ENCODE measurements at places on chromosomes 5 and 9.

GRCh38 chr5:151574444-151574996 lies 16.6 kb downstream of the FAT2 start:
- no peak for DNase-seq

DNA sequence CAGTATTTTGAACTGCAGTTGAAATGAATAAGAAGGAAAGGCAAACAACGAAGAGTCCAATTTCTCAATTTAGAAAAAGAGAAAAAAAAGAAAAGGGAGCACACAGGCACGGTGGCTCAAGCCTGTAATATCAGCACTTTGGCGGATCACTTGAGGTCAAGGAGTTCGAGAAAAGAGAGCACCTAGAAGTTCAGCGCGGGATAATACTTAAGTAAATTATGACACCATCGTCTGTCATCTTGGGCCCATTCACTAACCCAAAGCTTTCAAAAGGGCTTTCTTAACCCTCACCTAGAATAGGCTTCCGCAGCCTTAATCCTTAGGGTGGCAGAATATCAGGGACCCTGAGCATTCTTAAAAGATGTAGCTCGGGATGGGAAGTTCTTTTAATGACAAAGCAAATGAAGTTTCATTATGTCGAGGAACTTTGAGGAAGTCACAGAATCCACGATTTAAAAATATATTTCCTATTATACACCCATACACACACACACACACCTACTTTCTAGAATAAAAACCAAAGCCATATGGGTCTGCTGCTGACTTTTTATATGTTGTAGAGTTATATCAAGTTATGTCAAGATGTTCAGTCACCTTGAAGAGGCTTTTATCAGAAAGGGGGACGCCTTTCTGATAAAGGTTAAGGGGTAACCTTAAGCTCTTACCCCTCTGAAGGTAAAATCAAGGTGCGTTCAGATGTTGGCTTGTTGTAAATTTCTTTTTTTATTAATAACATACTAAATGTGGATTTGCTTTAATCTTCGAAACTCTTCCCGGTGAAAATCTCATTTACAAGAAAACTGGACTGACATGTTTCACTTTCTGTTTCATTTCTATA lies 602 bp upstream of the CD274 start:
- DNase-seq: no peak

DNA sequence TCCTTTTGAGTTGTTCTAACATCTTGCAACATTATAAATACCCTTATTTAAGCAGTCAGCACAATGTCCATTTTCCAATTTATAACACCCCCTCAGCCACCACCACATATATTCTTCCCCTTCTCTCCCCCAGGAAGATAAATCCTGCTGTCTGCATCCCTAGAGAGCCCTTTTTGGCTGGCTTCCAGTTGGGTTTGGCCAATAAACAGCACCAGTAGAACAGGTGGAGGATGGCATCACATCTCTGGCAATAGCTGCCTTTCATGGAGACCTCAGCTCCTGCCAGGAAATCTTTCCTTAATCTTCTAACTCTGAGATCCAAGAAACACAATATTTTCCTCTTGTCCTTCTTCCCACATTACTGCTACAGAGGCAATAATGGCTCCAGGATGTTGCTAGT lies 53.7 kb downstream of the TRIM36 start:
- no peak for DNase-seq

DNA sequence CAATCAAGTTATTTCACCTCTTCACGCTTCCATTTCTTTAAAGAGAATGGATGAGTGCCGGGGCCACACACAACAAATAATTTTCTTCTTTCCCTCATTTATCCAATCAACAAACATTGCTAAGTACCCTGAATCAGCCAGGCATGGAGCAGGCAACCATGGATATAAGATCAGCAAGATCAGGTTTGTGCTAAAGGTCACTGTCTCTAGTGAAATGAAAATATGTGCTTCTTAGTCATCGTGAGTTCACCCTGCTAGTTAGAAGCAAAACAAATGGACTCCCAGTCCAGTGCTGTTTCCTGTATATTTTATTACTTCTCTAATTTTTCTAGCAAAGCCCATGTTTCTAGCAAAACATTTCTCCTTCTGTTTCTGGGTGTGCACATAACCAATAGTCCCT lies 629.2 kb downstream of the BNC2 start:
- DNase-seq: no peak

- no peak for DNase-seq
Measured at GRCh38 chr9:114397219-114397847, 9.6 kb upstream of the AKNA start.

GRCh38 chr9:6413365-6414246 lies 607 bp downstream of the UHRF2 start:
- DNase-seq: peak; percentile 45

All from activated T-cell treated with anti-CD3 and anti-CD28 coated beads, Interleukin-2, amount 50 U/mL, for 48 hours (primary cell).